ENCODE measurements at places on chromosomes 7 and 10.

DNA sequence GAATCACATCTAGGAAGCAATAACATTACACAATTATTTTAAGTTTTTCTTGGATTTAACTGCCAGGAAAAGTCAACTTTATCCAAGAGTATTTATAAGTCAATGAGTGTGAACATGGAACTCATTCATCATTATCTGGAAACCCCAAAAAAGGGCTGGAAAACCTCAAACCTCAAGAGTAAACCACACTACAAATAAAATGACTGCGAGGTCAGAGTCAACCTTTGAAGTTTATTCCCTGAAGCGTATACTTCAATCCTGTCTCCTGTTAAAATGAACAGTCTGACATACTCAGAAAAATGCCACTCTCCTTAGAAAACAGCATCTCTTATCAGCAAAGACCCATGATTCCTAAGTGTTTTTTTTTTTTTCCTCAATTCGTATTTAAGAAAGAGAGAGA is 86.5 kb downstream of the RELN start:
- no peak for DNase-seq

DNA sequence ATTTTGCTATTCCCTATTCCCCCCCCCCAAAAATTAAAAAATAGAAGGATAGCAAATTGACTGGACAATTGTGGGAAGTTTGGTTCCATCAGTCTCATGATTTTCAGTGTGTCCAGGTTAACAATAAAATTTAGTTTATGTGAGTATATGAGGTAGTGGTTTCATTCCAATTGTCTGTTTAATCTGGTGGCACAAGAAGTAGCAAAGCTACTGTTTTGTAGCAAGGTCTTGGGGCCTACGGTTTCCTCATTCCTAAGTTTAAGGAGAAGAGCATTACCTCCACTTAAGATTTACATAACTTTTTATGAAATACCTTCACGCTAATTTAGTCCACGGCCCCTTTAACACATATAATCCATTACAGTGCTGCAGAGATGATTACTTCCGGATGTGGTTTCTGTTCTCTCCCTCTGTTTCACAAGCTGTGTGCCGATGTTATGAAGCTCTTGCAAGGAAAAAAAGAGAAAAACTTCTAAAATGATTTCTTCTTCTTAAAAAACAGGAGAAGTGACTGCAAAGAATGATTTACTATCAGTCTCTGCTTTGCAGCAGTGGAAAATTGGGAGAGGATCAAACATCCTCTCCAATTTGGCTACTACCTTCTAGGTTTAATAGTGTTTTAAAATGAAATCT is 32.7 kb upstream of the NPVF start:
- no peak for DNase-seq

DNA sequence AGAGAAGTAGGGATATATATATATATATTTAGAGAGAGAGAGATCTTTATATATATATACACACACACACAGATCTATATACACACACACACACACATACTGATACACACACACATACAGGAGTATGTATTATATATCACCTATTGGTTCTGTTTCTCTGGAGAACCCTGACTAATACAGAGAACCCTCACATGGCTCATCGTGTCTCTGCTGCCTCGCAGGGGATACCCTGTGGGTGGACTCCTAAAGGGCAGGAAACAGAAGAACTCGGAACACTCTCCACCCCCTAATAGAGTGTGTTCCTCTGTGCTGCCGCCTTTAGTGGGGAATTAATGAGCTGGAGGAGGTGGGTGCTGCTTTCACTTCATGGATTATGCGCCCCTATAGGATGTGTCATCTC is 86.6 kb downstream of the NPY start:
- DNase-seq: no peak

GRCh38 chr7:138257459-138258196 is 181.4 kb downstream of the AKR1D1 start:
- DNase-seq: no peak

DNA sequence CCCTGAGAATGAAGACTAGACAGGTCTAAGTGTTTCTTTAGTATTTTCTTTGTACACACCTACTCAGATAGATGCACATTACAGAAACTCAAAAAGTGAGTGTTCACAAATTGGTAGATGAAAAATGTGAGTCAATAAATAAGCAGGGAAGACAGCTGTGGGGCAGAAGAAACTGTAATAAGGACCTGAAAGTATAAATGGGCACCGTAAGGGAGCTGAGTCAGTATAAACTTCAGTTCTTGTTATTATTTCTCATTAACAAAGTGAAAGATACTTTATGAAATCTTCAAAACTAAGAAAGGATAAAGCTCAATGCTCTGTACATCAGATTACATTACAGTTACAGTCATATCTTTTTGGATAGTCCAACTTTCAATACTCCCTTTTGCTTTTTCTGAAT is 2.5 kb downstream of the MTPN start:
- no peak for DNase-seq

GRCh38 chr7:128102490-128103291 is 71.5 kb upstream of the LRRC4 start:
- no peak for DNase-seq

DNA sequence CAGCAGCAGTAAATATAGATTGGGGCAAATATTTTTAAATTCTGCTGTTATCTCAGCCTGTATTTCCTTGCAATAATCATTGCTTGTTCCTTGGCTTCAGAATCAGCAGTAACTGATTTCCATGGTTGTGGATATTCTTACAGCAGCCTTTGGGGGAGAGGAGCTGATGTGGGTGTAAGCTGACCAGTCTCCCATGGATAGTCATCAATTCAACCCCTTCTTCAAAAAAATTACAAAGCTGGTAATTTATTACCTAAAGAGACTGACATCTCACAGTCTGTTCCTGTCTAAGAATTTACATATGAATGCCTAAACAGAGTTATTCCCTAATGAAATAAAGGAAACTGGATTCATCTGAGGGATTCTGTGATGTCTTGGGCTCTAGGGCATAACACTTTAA is 103.1 kb upstream of the CABCOCO1 start:
- DNase-seq: no peak

DNA sequence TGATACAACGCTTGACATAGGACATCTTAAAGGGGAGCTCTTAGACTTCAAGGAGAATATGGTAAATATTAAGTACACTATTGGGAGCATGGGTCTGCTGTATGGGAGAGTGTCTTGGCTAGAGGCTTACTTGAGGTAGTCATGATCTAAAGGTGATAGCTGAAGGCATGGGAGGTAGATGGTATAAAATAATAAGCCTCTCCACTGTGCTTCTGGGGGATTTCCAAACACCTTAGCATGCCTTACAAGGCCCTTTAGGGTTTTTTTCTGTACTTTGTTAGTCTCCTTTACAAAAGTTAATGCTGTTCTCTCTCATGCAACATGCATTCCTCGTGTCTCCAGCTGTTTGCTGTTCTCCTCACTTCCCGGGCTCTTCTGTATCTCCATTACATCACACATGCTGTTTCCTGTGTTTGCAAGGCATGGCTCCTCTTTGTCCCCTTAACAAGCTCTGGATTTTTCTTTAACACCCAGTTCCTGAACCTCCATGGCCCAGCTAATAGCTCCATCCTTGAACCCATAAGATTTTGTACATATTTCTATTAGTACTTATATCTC is 449.7 kb downstream of the AUTS2 start:
- no peak for DNase-seq

DNA sequence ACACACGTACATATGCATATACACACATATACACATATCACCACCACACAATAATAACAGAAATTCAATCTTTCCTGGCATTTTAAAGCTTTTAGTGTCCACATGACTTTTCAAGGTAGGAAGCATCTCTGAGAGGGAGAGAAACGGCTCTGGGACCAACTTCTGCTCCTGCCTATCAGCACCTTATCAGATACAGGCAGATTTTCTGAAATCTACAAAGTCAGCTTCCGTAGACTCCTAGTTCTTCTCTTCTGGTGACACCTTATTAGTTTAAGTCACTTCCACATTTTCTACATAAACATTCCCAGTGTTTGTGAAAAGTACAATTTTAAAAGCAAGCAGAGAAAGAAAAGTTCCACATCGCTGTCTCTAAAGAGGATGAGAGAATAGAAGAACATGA is 74.5 kb downstream of the ZNF22 start:
- no peak for DNase-seq

DNA sequence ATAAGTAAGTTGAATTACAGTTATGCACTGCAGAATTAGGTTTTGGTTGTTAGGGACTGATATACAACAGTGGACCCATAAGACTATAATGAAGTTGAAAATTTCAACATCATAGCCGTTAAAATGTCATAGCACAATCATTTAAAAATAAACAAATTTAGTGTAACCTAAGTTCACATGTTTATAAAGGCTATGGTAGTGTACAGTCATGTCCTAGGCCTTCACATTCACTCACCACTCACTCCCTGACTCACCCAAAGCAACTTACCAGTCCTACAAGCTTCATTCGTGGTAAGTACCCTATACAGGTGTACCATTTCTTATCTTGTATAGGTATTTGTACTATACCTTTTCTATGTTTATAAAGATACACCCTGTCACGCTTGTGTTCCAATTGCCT is 113.7 kb downstream of the RAB11FIP2 start:
- DNase-seq: no peak

GRCh38 chr10:82737549-82737948 is 862.6 kb downstream of the NRG3 start:
- DNase-seq: no peak

DNA sequence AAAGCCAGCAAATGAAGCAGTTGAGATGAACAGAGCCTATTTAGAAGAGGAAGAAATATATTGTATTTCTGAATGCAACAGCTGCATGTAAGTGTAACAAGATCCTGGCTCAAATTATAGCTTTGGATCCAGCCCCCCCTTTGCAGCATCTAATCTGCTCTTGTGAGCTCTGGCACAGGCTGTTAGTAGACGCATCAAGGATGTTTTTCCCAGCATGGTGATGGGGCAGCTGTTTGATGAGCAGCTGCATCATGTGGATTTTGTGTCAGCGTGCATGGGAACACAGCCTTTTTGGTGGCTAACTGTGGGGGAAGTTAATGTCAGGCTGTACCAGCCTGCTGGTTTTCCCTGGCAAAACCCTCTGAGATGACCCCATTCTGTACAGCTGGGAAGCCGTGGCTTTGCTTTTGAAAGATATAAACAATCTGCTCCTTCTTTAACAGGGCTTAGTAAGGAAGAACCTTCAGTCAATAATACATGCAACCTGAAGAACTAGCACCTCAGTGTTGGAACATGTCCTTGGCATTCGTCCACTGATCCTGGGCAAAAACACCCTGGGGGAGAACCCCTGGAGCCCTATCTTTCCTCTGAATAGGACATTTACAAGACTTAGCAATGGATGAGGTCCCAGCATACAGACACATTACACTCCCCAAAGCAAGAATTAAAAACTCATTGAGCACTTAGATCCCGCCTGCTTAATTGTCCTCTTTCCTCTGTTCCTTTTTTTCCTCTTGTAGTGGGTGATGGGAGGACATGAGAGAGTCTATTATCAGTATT is 70.6 kb downstream of the NPS start:
- DNase-seq: no peak

DNA sequence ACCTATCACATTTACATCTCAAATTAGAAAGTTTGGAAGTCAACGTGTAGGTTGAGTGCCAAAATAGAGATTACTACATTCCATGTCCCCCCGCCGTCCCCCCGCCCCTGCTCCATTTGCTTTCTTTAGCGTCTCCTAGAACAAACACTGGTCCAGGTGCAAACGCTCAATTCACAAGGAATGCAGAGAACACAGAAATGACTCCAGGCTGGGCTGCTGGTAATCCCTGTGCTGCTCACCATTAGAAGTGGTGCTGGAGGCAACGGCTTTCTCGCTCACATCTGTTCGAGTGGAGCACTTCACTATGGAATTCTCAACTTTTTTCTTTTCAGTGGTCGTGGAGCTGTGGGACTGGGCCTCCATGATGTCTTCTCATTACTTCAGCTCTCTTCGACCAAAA is 14.1 kb downstream of the GLI3 start:
- no peak for DNase-seq

DNA sequence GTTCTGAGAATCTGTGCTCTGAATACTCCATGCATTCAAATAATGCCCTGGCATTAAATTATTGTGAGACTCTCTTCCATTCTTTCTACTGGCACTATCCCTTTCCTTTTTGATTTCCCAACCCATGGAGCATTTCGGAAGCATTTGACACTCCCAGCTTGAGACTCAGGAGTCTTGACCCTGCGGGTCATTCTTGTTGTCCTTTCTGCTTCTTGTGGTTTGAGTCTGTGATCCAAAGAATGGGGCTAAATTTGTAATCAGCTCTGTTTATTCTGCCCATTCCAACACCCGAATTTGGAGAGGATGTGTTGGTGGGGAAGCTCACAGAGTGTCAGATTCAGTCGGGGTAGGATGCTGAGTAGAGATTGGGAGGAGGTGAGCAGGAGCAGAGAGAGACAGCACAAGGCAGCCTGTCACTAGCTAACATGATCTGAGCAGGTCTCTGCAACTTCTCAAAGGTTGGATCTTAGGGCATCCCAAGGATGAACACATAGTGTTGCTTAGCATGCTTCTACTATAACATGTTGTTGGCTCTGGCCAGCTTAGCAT is 80.4 kb upstream of the BMPER start:
- DNase-seq: no peak

- DNase-seq: no peak
Observed at GRCh38 chr10:85152496-85152895, 824.1 kb downstream of the CCSER2 start.

DNA sequence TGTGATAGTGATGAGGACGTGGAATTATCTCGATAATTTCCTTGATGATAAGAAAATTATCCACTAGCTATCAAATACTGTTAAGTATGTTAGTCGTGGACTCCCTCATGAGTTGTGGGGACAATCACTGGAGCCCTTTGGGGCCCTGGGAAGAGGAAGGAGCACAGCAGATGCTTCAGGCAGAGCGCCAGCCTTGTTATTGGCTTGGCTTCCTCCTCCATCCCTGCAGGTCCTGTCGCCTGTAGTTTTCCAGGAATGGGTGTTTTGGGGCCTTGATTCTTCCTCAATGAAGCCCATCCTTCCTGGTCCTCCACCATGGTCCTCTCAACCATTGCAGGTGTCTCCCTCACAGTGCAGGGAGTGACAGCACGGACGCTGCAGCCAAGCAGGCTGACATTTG is 32.5 kb upstream of the ZNF32 start:
- DNase-seq: no peak

- no peak for DNase-seq
Observed at GRCh38 chr7:130356876-130357611, 12.4 kb downstream of the CPA5 start.

GRCh38 chr7:86479144-86479543 is 164.6 kb upstream of the GRM3 start:
- DNase-seq: no peak

DNA sequence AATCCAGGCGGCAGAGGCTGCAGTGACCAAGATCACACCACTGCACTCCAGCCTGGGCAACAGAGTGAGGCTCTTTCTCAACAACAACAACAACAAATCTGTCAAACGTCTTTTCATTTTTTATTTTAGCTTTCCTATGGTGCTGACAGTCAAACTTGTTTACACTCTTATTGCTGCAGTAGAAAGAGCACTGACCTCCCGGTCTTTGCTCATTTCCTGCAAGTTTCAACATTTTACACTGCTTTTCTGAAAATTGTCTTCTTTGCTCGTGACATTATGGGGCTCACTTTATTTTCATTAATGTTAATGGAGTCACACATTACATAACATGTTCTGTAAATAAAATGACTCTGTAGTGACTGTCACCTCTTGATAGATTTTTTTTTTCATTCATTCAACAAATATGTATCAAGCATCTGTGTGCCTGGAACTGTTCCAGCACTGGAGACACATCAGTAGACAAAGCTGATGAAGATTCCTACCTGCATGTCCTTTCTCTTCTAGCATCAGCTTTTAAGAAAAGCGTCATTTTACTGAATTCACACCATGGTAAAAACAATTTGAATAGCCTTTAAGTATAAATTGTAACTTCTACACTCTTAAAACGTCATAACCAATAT is 277.3 kb downstream of the CELF2 start:
- DNase-seq: no peak

GRCh38 chr10:5827841-5828240 is 14.6 kb upstream of the GDI2 start:
- DNase-seq: no peak
